ENCODE measurements at places on chromosomes 6 and 20. TPM values are rescaled to one million over a fixed set of nuclear protein-coding genes. Genes with fewer than 3 reads are reported as not detected.

DNA sequence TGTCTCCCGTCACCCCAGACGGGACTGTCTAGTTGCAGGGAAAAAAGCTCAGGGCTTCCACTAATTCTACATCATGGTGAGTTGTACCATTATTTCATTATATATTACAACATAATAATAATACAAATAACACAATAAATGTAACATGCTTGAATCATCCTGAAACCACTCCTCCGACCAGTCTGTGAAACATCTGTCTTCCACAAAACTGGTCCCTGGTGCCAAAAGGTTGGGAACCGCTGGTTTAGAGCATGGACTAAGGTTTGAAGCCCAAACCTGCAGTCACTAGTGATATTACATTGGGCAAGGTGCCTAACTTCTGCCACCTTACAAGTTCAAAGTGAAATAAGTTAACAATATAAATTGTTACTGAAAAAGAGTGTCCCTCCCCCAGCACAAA lies 175.7 kb downstream of the PDE10A start:
- DNase-seq, result no peak

The APOM gene
- 1.7 TPM for total RNA-seq

GRCh38 chr6:118959903-118960302 lies 24.9 kb upstream of the MCM9 start:
- DNase-seq, result no peak

DNA sequence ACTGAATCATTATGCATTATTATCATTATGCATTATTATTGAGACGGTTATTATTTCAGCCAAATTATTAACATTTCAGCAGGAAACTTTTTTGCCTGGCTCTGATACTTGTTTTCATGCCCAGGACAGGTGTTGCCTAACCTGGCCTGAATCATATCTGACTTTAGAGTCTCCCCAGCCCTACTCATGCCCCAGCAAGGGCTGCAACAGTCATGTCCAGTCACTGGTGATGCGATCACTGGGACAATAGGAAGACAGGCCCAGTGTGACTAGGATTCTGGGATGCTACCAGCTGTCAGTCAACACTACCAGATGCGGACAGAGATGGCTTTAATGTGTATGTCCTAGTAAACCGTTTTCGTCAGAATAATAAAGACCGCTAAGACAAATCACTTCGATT lies 285.0 kb downstream of the KHDC1L start:
- DNase-seq, result no peak

DNA sequence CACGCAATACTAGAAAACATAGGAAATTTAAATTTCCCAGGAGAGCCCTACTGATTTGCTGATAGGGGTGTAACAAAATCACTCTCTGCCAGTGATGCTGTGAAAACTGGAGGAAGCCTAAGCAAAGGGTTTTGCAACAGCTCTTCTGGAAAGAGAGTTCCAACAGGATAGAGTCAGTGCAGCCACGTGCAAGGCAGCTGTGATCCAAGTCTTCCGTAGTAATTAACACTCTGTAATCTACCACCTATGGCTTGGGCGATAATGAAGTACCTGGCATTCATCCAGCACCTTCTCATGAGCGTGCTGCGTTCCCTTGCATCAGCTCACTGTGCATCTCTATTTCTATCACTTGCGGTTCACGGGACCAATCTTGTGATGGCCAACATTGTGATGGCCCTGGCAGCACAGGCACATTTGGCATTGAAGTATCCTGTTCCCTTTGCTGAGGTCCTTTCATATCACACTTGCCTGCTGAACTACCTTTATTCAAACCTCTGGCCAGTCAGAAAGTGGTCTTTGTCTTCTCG lies 48.2 kb downstream of the IRF4 start:
- no peak for DNase-seq

GRCh38 chr6:81767163-81767891 lies 14.8 kb upstream of the TENT5A start:
- DNase-seq, result no peak

- no peak for DNase-seq
These were observed 4.6 kb downstream of the POU3F2 start for GRCh38 chr6:98838975-98839374.

- peak; percentile 45 for DNase-seq
These were observed 472 bp upstream of the PAQR8 start for GRCh38 chr6:52361414-52361944.

DNA sequence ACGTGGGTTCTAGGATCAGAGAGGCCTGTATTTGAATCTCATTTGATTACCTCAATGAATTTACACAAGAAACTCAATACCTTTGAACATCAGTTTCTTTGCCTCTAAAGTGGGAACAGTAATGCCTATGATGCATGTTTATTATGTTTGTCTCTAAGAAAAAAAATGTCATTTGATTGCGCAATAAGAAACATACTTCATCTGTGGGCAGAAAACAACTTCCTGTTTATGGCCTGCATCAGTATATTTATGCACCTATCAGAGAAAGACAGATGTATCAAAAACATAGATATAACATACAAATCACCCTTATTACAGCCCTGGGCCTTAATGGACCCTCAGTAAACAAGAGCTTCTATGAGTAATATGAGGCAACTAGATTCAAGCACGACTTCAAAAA lies 516.4 kb upstream of the ARID1B start:
- DNase-seq, result no peak

- no peak for DNase-seq
These were observed 75.2 kb downstream of the COL21A1 start for GRCh38 chr6:56172144-56172543.

DNA sequence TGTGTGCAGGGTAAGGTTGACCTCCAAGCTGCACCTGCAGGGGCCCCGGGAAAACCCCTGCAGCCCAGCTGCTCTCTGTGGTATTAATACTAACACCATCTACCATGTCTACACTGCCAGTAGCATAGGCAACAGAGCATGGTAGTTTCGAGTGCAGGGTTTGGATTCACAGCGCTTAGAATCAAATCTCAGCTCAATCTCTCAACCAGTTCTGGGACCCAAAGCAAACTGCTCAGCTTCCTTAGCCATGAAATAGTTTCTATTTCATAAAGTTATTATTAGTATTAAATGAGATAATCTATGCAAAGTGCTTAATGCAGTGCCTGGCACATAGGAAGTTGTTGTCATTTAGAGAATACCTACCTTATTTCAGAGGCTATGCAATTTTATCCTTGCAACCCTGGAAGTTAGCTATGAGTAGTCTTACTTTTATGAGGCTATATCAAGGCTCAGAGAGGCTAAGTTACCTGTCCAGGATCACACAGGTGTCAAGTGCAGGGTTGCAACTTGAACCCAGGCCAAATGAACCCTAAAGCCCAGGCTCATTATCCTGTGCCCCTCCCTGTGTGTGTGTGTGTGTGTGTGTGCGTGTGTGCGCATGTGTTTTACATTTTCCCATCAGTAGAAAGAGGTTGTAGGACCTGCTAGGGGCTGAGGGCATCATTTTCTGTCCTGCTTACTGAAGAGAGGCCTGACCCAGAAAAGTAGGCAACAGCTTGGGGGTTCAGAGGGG lies 27.6 kb upstream of the MRPS18A start:
- no peak for DNase-seq

The SOX4 gene
- 13.4 TPM for total RNA-seq

- DNase-seq, result no peak
These were observed 76.5 kb downstream of the ADGRG6 start for GRCh38 chr6:142378138-142378875.

GRCh38 chr6:130473886-130474285 lies 108.1 kb downstream of the TMEM200A start:
- no peak for DNase-seq

The GRIK2 gene
- total RNA-seq, result 0.04 TPM

DNA sequence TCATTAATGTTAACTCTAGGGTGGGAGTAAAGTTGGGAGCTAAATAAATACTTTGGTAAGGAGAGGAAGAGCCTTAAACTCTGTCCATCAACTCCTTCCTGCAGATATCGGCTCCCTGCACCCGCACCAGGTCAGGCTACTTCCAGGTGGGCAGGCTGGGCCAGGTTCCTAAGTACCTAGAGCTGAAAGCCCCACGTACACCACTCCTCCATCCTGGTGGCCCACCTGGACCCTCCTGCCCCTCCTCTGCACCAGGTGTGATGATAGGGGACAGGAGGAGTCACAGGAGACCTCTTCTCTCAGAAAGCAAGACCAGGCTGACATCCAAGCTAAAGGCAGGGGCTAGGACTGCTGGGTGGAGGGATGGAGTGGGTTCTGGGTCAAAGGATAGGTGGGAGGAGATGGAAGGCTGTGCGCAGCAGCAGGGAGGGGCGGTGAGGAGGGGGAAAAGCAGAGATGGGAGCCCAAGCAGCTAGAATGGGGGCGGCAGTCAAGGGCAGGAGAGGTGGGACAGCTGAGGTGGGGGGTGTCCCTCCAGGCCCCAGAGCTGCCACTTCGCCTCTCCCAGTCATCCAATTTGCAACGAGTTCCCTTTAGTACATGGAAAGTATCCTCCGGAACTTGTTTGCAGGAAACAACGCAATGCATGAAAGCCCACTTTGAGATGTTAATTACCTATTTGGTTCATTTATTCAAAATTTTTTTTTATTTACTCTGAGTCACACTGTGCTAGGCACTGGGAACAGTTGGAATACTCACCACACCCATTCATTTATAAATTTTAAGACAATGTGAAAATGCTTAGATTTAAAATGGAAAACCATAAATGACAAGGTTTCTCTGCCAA lies 15.2 kb upstream of the TOX2 start:
- no peak for DNase-seq

DNA sequence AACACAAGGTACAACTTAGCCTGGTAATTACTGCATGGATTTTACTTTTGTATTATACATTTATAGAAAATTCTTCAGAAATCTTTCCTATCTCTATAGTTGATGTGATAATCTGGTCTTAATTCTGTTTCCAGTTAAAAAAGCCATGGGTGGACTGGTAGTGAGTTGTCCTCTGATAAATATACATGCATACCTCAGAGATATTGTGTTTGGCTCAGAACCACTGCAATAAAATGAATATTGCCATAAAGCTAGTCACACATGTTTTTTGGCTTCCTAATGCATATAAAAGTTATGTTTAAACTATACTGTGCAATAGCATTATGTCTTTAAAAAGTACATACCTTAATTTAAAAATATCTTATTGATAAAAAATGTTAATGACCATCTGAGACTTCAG lies 708.6 kb upstream of the MARCKS start:
- DNase-seq, result no peak

- no peak for DNase-seq
These were observed 30.3 kb downstream of the RBM38 start for GRCh38 chr20:57421253-57422220.
